Lung (tissue), 17 donors: ENCODE measurements at places on chromosomes 3 and 15. TPM values are rescaled to one million over a fixed set of nuclear protein-coding genes. Genes with fewer than 3 reads are reported as not detected.

DNA sequence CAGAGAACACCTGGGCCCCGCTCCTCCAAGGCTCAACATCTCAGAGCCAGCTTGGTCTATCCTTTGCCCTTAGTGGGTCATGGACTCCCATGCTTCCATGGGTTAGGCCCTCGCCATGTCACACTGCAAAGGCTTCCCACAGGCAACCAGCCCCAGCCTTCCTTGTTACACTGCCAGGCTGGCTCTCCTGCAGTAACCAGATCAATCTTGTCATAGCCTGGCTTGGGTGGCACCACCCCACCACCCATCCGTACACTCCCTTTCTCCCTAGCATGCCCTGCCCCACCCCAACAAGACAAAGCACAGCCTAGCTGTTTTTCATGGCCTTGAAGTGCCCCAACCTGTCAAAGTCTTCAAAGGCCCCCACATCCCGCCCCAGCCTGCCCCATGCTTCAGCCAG is 30.5 kb downstream of the CA12 start:
- DNase-seq, result no peak

- no peak for DNase-seq
Observed at GRCh38 chr3:194343561-194343893, 7.6 kb downstream of the CPN2 start.

DNA sequence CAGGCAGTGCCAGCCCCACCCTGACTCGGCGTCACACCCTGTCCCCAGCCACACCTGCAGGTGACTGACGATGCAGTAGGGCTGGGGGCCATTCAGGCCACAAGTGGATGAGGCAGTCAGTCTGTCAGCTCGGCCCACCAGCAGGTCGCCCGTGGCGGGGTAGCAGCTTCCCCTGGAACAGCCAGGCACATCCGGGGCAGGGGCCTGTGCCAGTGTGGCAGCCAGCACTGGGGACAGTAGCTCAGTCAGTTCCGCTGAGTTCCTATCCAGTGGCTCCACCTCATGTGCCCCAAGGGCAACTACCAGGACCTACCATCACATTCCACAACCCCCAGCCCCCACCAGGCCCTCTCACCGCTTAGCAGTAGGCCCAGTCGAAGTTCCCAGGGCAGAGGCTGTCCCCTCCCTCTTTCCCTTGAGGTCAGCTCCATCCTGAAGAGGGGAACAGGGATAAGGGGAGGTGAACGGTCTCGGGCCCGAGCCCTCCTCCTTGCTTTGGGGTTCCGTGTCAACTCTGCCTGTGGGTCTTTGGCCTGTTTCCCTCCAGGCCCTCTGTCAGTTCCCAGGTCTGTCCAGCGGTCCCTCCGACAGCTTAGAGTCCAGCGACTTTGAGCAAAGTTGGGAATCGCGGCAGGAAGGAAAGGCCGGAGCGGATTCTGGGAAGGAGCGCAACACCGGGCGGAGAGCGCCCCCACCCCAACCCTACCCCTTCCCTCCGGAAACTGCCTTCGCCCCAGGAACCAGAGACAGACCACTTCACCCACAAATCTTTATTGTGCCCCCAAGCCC is at the start of gene LAMB2:
LAMB2 (minus strand) TSS at position 614 of the 789 bp plus-strand sequence; CDS start at position 431, 183 bp downstream.
- DNase-seq, result peak; percentile 86

Gene CASR
- polyA plus RNA-seq, result 0.02 TPM

DNA sequence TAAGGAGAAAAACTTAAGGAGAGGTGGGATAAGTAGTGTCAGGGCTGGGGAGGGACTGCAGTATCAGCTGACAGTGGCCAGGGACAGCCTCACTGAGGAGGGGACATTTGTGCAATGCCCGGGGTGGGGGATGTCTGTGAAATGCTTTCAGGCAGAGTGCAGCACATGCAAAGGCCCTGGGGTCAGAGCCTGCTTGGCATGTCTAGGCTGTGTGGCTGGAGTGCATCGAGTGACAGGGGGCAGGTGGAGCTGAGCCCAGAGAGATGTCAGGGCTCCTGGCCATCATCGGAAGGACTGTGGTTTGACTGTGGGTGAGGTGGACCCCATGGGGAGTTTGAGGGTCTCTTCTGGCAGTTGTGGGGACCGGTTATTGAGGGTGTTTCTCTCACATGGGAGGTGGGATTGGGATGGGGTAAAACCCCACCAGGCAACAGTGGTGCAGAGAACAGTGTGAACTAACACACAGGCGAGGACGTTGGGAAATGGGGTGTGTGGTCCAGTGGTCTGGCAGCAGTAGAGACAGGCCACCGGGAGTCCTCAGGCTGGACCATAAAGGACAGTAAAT is 61.2 kb downstream of the FBLN2 start:
- no peak for DNase-seq

GRCh38 chr3:159323848-159324247 is 522.0 kb downstream of the MFSD1 start:
- DNase-seq, result no peak

GRCh38 chr3:141795276-141795675 is 32.1 kb downstream of the GRK7 start:
- DNase-seq, result no peak

Gene MITF
- 5.0 TPM for polyA plus RNA-seq

GRCh38 chr3:105085506-105085905 is 281.2 kb upstream of the ALCAM start:
- no peak for DNase-seq

DNA sequence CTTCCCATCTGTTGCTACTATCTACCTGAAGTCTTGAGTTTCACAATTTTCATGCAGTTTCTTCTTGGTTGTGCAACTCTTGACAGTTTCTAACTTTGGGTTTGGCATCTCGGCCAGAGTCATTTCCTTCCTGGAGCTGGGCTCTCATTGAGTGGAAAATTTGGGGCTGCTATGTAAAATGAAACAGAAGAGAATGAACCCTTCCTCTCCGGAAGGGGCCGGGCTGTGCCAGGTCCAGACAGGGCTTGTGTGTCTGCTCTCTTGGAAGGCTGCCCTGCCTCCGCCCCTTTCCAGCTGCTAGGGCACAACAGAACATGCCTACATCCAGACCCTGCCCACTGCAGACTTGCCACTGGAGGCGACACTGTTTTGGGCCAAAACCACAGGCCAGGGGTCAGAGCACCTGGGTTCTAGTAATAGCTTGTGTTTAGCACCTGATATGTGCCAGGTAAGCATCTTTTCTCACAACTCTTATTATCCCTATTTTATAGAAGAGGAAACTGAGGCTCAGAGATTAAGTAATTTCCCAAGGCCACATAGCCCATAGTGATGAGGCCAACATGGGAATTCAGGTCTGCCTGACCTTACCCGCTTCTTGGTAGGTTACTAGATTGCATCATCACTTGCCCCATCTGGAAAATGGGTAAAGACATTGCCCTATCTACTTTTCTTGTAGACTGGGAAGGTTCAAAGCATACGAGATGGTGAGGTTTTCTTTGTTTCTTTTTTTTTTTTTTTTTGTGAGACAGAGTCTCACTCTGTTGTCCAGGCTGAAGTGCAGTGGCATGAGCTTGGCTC is 25.0 kb downstream of the IRAK2 start:
- DNase-seq, result peak; percentile 26

DNA sequence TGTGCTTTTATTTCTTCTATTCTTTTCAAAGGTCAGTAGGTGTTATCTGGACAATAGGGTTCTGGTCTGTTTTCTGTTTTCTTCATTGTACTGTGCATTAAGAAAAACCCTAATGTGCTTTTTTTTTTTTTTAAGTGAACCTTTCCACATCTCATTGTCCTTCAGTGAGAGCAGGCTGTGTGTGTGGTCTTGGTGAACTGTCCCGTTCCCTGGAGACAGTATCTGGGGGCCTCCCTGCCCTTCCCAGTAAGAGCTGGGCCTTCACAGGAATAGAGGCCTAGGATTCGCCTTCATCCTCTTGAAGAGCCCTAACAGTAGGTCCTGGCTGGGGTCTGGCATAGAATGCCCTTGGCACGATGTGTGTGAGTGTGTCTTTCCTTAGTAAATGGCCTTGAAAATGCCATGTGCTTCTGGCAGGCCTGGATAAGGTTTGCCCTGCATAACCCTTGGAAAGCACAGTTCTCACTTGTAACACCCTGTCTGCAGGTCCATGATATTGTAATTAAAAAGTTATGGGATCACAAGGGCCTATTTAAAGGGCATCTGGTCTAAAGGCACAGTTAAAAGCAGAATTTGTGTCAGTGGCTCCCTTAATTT is 81.2 kb downstream of the IGF1R start:
- DNase-seq, result no peak

Gene TRH
- polyA plus RNA-seq, result 0.14 TPM

Gene VIPR1
- 52.9 TPM for polyA plus RNA-seq

- no peak for DNase-seq
Observed at GRCh38 chr15:96171853-96172296, 158.6 kb upstream of the NR2F2 start.

DNA sequence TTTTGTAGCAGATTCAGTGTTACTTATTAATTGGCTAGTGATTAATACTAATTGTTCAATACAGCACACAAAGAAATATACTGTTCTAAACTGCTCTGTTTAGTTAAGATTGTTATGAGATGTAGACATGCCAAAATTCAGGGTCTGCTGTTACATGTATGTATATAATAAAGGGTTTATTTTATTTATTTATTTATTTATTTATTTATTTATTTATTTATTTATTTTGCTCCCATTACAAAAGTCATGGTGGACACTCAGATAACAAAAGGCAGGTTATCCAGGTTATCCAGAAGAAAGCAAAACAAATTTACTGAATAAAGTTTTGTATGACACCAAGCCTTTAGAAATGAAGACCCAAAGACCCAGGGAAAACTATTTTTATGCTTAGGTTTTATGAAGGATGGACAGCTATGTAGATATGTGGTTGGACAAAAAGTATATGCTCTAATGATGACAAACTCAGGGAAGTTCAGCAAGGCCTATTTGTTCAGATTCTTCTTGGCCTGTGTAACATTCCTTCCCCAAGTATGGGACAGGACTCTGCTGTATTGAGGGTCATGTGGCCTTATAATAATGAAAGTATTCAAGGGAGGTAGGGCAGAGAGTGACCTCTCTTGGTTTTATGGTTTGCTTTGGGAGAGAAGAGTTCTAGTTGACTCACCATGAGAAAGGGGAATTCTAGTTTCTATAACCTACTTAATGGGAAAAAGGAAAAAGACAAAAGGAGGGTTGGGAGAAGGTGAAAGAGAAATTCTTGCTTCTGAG is 1056.8 kb downstream of the ROBO2 start:
- no peak for DNase-seq

DNA sequence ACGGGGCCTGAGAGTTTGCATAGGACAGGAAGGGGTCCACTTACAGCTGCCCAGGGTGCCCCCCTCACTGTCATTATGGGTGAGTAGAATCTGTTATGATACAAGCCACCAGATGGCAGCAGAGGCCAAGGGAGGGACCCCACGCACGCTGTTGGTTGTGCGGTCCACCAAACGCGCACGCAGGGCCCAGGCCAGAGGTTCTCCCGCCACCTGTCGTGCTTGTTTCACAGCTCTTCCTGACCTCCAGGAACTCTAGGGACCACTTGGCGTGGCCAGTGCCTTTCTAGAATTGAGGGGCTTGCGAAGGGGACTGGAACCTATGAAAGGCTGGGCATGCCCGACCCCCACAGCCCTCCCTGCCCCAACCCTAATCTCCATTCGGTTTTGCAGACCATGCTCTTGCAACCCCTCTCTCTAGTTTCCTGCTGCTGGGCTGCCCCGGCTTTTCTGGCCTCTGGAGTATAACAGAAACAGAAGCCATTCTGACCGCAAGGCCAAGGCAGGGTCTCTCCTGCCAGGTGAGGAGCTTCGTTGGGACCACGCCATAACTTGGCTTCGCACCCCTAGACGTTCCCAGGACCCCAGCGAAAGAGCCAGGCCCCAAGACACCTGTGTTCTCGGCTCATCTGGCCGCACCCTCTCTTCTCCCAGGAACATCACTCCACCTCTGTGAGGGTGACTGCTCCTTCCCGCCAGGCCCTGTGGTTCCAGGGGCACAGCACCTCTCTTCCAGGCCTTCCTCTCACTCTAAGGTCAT is 46.0 kb downstream of the ALDH1L1 start:
- peak; percentile 78 for DNase-seq

Gene REC114
- polyA plus RNA-seq, result 0.15 TPM

GRCh38 chr3:9244495-9245183 is 4.8 kb downstream of the SRGAP3 start:
- no peak for DNase-seq

DNA sequence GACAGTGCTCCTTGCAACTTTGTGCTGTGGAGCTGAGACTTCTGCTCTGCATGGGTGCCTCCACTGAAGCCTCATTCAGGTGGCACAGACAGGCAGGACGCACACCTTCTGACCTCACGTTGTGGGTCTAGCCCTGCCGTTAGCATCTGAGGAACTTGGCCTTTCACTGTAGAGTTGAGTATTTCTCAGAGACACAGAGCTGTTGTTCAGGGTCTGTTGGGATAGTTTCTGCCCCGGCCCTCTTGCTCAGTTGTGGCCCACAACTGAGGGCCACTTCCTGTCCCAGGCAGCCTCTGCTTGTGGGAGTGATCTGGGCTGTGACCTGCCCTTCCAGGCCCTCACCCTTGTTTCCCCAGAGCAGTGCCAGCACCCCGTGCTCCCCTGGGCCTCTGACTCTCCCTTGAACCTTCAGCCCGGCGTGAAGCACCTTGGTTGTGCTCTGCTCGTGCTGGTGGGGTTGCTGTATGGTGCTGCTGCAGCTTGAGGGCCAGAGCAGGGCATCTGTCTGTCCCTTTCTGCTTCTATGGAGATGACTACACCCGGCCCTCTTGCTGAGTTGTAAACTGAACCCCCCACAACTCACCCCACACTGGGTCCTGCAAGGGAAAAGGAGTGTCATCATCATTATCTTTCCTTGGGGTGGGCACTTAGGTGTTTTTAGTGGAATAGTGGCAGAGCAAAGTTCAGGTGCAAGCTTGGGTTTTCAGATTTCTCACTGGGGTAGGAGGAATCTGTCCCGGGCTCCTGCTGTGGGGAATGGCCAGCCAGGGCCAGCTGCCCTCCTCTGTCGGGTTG is 11.7 kb downstream of the BAHD1 start:
- no peak for DNase-seq

DNA sequence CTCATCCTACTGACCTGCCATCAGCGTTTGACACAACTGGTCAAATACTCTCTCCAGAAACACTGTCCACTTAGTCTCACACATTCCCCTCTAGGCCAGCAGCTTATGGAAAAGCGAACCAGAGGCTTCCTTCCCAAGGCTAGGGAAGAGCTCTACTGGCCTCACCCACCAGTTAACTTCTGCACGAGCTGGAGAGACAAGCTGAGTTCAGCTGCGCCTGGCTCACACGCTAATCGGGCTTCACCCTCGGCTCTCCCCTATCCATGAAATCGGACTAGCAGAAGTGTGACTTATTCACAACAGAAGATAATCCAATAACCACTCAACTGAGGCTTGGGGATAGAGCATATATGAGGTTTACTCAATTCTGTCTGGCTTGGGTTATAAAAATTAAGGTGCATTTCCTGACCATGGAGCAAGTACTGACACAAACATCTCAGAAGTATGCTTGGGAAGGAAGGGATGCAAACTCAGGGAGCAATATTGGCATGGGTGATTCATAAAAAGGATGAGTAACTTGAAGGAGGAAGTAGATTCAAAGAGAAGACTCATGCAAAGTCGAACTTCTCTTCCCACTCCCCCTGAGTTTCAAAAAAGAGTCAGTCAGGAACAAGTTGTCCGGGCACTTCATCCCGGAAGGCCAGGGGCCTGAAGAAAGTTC is 73.1 kb downstream of the XXYLT1 start:
- no peak for DNase-seq

DNA sequence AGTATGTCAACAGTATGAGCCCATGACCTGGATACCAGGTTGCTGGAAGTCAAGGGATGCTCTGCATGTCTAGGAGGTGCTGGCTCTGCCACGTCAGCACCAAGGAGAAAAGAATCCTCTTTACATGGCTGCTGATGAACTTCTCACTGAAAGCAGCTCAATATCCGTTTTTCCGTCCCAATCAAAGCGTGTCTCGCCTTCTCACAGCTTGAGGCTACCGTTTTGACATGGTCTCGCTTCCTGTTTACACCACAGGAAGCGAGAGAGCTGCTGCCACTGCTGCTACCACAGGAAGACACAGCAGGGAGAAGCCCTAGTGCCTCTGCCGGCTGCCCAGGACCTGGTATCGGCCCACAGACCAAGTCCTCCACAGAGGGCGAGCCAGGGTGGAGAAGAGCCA is 27.3 kb downstream of the STARD5 start:
- peak; percentile 18 for DNase-seq

Gene SLC12A8
- 5.7 TPM for polyA plus RNA-seq
